Fibroblast of pulmonary artery (primary cell): ENCODE measurements at places on chromosomes 5 and 9.

GRCh38 chr9:100213730-100214477, 114.9 kb downstream of the INVS start:
- DNase-seq: peak; percentile 57

DNA sequence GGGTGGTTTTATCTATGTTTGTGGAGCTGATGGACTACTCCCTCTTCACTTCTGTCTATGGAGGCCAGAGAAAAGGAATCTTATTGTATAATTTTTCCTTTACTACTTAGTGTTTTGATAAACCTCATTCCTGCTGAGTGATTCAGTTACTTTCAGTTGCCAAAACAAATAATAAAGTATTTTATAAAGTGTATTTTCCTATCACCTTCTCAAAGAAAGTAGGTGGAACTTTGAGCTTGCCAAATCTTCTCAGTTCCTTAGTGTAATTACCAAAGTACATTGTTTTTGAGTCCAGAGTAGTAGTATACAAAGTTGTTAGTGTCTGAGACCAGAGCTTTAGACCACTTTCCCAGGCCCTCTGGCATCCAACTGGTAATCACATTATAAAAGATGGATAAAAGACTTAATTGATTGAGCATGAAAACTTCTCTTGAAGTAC, 13.5 kb downstream of the RABGAP1 start:
- DNase-seq: peak; percentile 71

DNA sequence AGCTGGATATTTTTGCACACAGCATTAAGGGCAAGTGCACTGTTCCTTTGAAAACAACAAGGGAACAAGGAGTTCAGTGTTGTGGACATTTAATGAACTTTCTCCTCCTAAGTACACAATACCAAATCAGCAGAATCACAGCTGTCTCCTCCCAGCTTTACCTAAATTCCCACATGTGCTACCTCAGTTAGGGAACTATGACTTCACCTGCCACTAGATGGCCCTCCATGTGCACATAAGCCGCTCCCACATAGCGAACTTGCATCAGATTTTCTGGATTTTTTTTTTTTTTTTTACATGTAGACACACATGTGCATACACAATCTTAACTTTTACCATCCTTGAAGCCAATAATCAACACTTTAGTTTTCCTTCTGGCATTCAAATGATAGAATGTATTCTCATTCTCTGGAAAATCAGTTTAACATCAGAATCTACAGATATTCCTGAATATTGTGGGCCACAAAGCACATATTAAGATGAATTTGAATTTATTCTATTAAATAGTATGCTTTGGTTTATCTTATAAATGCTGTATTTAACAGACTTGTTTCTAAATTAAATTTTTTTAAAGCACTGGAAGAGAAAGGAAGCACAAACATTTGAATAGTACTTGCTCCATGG, 123.6 kb downstream of the PALM2AKAP2 start:
- DNase-seq: peak; percentile 90

DNA sequence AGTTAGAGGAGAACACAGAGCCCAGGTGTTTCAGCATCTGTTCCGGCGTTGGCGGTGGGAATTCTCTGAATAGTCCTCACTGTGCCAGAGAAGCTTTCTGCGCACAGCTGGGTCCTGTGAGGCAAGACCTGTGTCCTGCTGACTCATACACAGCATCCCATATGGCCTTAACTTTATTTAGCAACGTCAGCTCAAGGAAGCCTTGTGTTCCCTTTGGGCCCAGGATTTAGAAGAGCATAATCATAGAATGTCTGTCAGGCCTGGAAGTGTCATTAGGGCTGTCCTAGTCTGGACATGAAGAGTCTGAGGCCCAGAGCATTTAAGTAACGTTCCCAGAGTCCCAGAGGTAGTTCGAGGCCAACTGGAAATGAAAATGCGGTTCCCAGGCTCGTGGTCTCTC, 188.6 kb upstream of the DMRT1 start:
- DNase-seq: peak; percentile 71

GRCh38 chr5:78995521-78996007, 10.5 kb upstream of the ARSB start:
- DNase-seq: no peak

DNA sequence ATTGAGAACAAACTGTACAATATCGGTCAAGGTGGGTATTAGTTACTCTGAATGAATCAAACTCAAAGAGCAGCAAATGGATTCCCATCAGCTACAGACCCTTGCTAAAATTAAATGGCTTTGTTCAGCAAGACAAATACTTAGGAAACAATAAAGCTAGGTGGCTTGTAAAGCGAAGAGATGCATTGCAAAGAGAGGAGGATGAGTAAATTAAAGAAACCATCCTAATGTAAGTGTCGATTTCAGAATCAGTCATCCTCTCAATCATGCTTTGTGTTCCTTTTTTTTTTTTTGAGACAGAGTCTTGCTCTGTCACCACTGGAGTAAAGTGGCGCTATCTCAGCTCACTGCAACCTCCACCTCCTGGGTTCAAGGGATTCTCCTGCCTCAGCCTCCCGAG, 359.2 kb upstream of the ZNF462 start:
- DNase-seq: no peak

- no peak for DNase-seq
Observed at GRCh38 chr9:71675857-71676165, 92.5 kb downstream of the CEMIP2 start.

DNA sequence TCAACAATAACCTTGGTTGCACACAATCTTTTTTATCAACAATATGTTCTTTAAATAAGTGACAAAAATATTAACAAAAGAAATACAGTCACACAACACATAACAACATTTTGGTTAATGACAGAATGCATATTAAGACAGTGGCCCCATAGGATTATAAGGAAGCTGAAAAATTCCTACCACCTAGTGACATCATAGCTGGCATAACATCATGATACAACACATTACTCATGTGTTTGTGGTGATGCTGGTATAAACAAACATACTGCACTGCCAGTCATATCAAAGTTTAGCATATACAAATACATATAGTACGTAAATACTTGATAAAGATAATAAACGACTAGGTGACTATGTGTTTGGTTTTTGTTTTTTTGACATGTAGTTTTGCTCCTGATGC, 344.8 kb upstream of the POU5F2 start:
- no peak for DNase-seq

DNA sequence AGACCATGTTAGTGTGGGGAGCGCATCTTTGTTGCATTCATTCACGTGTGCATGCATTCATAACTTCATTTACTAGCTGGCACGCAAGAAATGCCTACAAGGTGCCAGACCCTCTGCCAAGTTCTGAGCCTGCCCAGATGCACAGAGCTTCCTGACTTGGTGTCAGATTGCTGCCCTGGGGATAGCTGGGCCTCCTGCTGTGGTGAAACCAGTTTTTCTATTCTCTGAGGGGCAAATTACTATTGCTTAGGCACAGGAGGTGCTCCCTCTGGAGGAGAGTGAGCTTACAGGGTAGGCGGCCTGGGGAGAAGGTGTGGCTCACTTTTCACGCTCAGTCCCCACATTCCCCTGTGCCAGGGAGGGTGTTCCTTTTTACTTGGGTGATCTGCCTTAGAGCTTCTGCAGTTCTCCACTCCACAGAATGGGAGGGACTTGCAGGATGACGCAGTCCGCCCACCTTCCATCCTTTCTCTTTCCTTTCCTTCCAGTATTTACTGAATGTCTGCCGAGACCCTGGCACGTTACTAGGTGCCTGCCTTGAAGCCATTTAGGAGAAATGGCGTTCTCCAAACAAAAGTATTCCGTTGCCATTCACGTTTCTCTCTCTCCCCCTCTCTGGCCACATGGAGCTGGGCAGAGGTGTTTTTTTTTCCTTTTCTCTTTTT, 27.9 kb upstream of the CTNNA1 start:
- DNase-seq: peak; percentile 66

DNA sequence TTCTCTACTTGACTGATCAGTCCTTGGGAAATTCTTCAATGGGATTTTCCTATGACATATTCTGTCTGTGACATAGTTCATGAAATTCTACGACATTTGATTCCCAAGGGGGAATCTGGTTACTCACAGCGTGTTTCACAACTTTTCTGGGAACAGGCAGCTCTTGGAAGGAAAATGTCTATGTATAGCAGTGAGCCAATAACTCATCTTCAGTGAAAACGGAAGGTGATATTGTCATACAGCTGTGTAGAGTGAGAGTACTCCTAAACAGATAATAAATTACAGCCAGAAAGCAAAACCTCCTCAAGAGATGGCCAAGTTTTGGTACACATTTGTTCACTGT, 91.4 kb downstream of the C9orf152 start:
- peak; percentile 98 for DNase-seq

DNA sequence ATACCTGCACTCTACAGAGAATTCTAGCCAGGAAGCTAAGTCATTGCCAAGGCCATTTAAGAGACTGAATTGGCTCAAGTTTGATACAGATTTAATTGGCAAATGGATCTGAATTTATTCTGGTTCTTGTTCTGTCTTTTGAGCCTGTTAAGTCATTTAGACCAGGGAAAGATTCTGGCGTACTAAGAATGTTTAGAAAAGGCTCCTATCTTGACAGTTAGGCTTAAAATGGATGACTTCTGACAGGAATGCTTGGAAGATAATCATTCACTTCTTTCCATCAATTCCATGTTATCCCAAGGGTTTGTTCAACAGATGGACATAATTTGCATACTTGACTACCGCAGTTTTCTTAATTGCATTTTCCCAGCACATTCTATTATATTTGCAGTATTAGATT, 376.6 kb downstream of the PTPRD start:
- no peak for DNase-seq

GRCh38 chr5:83848941-83849340, 128.3 kb upstream of the HAPLN1 start:
- no peak for DNase-seq

GRCh38 chr5:81694726-81695125, 56.2 kb downstream of the SSBP2 start:
- no peak for DNase-seq

DNA sequence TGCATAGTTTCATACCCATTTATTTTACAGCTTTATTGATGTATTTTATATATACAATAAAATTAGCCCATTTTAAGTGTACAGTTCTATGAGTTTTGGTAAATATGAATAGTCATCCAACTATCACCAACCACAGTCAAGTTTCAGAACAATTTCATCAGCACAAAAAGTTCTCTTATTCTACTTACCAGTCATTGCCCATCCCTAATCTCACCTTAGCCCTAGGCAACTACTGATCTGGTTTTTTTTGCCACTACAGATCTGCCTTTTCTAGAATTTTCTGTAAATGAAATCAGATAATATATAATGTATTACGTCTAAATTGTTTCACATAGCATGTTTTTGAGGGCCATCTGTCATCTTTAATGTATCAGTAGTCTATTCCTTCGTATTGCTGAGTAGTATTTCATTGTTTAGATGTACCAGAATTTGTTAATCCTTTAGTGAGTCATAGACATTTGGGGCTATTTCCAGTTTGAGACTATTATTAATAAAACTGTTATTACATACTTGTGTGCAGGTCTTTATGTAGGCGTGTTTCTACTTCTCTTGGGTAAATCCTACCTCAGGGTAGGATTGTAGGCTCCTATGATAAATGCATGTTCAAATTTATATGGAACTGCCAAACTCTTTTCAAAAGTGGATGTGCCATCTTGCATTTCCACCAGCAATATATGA, 198.5 kb upstream of the ADAMTSL1 start:
- no peak for DNase-seq

DNA sequence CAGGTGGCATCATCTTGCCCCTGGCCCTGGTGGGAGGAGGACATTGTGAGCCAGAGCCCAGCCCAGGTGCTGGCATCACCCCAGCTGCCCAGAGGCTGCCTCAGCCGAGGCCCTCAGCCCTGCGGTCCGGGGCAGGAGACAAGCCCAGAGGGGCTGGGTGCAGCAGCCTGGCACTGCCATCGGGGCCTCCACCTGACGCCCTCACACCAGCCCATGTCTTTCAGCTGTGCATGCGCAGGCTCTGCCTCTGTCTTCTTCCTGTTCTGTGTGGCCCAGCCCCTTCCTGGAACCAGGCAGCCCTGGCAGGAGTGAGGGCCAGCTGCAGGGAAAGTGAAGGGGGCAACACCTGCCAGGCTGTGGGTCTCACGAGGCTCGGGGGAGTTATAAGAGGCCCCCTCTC, 4.8 kb upstream of the CEL start:
- DNase-seq: no peak

DNA sequence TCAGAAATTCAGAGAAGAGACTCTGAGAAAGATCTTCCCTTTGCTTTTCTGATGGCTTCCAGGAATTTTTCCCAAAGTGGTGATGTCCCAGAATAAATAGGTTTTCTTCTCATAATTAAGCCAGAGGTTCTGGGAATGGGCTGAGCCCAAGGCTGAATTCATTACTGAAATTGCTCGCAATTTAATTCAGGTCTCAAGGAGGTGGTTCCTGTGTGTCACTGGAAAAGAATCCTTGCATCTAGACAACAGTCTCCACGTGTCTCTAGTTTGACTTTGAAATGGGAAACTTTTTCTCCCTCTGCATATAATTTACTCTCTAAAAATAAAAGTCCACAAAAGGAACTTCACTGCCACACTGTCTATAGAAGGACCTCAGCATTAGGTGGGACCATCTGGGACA, 27.8 kb upstream of the STX17 start:
- DNase-seq: no peak

DNA sequence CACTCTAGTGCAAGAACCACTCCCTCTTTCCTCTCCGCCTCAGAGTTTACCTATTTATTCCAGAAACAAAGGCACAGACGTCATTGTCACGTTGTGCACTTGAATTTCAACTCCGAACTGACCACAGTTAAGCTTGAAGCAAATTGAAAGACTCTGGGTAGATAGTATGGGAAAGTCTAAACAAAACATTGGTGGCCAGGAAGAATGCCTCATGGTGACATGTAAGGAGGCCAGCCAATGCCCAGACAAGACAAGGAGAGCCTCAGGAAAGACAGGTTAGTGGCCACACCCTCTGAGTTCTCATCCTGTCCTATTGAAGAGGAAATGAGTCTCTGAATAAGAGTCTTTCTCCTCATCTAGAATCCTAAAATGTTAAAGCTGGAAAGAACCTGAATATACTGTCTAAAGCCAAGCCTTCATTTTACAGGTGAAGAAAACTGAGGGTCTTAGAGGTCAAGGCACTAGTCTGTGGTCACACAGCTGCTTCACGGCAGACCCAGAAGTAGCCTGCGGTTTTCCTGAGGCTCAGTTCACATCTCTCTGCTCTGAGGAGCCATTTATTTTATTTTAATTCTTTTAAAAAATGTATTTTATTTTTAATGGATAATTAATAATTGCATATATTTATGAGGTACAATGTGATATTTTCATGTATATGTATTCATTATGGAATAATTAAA, 30.2 kb downstream of the ZFAND5 start:
- no peak for DNase-seq

- DNase-seq: peak; percentile 78
Observed at GRCh38 chr9:96317335-96317980, 15.5 kb upstream of the HSD17B3 start.

- DNase-seq: peak; percentile 91
Observed at GRCh38 chr5:177311723-177312648, at the start of gene MXD3. TSS of gene MXD3 (minus strand) at chr5:177311898. CDS start at chr5:177311830, 68 bp downstream.

DNA sequence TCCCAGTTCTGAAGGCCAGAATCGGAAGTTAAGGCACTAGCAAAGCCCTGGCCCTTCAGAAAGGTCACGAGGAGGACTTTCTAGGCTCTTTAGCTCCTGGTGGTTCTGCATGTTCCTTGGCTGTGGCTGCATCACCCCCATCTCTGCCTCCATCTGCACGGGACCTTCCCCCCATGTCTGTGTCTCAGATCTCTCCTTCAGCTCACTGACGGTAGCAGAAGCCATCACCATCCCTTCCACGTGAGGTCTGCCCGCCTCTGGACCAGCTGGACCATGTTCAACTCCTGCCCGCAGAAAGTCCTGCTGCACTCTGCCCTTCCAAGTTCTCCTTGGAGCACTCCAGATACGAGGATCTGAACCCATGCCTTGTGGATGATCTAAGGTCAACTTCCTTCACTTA, 242.9 kb upstream of the IRX1 start:
- DNase-seq: no peak
